ENCODE measurements at places on chromosomes 4 and X. TPM values are rescaled to one million over a fixed set of nuclear protein-coding genes. Genes with fewer than 3 reads are reported as not detected.
A peak's percentile ranks its signal among the peaks of the same experiment; 100 is the strongest.

DNA sequence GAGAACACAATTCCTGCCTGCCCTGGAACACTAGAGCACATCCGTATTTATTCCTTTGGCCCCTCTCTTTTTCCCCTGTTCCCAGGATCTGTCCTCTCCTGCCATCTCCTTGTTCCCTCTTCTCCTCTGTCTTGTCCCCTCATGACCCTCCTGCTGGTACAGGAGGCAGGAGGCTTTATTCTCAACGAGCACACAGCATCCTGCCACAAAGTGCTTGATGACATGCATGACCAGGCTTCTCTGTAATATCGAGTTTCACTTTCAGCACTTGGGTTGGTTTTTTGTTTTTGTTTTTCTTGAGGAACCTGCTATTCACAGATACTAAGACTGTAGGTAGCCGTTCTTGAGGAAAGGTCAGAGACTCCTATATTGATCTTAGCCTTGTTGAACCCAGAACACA, 35.3 kb downstream of the NALF2 start:
- H3K36me3 ChIP-seq: no peaks in the 10 kb centered on the region
- peaks cover 2% of the 10 kb centered on the region for H3K27me3 ChIP-seq

DNA sequence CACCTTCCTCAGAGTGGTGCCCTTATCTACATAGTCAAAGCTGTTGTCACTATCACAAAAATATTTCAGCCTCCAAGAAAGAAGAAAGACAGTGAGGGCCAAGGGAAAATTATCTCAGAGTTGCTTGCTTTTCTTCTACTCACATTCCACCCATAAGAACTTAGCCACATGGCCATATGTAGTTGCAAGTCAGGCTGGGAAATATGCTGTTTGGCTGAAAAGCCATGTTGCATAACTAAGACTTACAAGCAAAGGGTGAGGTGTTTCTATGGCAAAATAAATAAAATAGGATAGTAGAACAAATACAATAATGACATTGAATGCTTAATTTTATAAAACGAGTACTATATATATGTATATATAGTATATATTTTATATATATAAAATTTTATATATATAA, 365.9 kb upstream of the PABPC4L start:
- H3K27ac ChIP-seq: no peak overlapping the region
- H3K4me3 ChIP-seq: no peak overlapping the region
- H3K36me3 ChIP-seq: no peaks in the 10 kb centered on the region
- no peaks in the 10 kb centered on the region for H3K4me1 ChIP-seq
- H3K27me3 ChIP-seq: no peaks in the 10 kb centered on the region
- DNase-seq: no peak

DNA sequence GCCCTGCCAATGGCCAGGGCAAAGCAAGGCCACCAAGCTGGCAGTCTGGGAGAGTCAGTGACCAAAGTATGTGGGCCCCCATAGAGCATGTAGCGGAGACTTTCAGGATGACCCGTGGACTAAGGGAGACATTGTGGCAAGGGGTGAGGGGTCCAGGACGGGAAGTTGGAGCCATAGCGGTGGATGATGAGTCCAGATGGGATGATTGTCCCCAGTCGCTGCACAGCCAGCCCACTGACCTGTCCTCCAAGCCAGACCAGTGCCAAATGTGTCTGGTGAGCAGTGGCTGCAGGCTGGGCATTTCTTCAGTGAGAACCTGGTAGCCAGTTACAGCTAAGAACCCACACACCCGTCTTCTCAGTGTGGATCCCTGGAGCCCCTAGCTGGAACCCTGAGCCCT, 34.3 kb downstream of the ZNF185 start:
- H3K27ac ChIP-seq: no peak overlapping the region
- H3K36me3 ChIP-seq: no peaks in the 10 kb centered on the region
- DNase-seq: no peak
- no peak overlapping the region for H3K4me3 ChIP-seq

Gene XG
- not detected for total RNA-seq

DNA sequence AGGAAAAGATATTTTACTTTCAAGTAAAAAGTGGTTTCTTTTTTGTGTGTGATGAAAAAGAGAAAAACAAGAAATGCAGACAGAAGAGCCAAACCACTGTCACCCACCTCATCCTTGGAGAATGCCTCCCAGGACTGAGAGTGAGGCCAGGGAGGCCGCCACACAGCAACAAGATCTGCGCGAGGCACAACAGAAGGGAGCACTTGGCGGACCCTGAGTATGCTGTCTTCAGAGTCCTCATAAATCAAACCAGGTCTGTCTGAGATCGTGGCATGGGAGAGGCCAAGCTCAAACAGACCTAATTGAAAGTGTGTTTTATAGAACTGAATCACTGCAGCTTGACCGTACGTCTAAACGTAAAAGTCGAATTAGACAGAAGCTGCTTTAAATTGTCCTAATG, 134.3 kb upstream of the VCX2 start:
- H3K4me1 ChIP-seq: no peaks in the 10 kb centered on the region
- H3K27ac ChIP-seq: no peak overlapping the region
- no peaks in the 10 kb centered on the region for H3K36me3 ChIP-seq

DNA sequence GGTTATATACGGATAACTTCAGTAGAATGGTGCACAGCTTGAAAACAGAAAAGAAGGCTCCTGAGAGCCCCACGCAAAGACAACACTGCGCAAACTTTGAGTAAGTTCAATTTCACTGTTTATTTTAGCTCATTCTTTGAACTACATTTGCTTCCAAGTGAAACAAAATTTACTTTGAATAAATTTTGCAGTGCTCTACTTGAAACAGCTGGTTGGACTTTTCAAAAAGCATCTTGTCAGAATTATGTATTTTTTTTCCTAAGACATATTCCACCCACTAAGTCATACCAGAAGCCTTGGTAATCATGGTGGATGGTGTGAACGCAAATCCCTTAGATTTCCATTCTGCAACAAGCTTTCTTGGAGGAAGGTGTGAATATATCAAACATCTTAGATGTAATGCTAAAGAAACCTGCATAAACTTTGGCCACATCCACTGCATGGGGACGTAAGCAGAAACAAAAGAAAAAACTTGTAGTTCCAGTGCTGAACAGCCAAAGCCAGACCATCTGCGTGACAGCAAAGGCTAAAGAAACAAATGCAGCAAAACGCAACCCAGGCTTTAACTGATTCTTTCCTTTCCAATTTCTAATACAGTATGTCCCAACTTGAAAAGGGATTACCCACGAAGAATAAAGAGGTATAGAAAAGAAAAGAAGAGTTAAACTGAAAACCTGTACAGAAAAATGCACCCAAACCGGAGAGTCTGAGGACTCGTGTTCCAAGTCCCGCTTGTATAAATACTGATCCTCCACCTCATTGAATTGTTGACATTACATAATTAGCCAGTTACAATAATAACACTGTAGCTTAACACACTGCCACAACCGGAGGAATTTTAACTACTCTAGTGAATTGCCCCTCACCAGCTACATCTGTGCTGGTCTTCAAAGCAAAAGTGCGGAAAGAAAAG, 90.9 kb downstream of the SH3RF1 start:
- H3K4me3 ChIP-seq: no peak overlapping the region
- H3K36me3 ChIP-seq: no peaks in the 10 kb centered on the region
- no peaks in the 10 kb centered on the region for H3K4me1 ChIP-seq
- DNase-seq: no peak
- no peaks in the 10 kb centered on the region for H3K27me3 ChIP-seq

GRCh38 chr4:5052726-5053425, 1.6 kb downstream of the STK32B start:
- H3K4me1 ChIP-seq: peaks cover 8% of the 10 kb centered on the region
- DNase-seq: no peak
- H3K27me3 ChIP-seq: peaks cover 14% of the 10 kb centered on the region

Gene GYPB
- total RNA-seq: not detected

Gene PCYT1B
- total RNA-seq: 1.4 TPM

- H3K27me3 ChIP-seq: no peaks in the 10 kb centered on the region
- no peaks in the 10 kb centered on the region for H3K36me3 ChIP-seq
- H3K27ac ChIP-seq: no peak overlapping the region
- DNase-seq: no peak
- H3K4me1 ChIP-seq: no peaks in the 10 kb centered on the region
- no peak overlapping the region for H3K4me3 ChIP-seq
Observed at GRCh38 chr4:31655328-31655727, 935.2 kb downstream of the PCDH7 start.

Gene MAGEA2B
- not detected for total RNA-seq

Gene OTUD6A
- total RNA-seq: not detected

GRCh38 chrX:70129816-70130215, 3.4 kb upstream of the IGBP1 start:
- DNase-seq: no peak
- no peak overlapping the region for H3K27ac ChIP-seq
- H3K36me3 ChIP-seq: no peaks in the 10 kb centered on the region
- H3K4me1 ChIP-seq: peaks cover 6% of the 10 kb centered on the region
- H3K27me3 ChIP-seq: peaks cover 15% of the 10 kb centered on the region

GRCh38 chrX:22148565-22148964, 116.4 kb downstream of the PHEX start:
- no peak overlapping the region for H3K4me3 ChIP-seq
- no peaks in the 10 kb centered on the region for H3K4me1 ChIP-seq
- no peaks in the 10 kb centered on the region for H3K27me3 ChIP-seq

DNA sequence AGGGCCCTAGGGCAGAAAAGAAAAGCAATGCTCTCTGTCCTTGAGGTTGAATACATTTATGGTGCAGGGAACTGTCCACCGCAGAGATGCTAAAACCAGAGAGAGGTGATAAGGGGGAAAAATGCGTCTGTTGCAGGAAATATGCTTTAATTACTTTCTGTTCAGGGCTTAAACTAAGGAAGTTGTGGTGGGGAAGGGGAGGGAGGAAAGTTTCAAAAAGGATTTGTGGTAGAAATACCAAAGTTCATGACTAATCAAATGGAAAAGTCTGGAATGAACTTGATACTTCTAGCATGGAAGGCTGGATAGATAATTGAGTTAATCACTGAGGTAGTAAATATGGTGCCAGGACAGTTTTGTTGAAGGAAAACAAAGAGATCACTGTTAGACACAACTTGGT, 99.0 kb downstream of the ASB9 start:
- H3K4me3 ChIP-seq: no peak overlapping the region
- no peak overlapping the region for H3K27ac ChIP-seq
- peaks cover 9% of the 10 kb centered on the region for H3K27me3 ChIP-seq
- H3K4me1 ChIP-seq: no peaks in the 10 kb centered on the region

- no peak for DNase-seq
- no peak within 1 kb of the TSS for H3K27ac ChIP-seq
- peak within 1 kb of the TSS; percentile 43 for H3K4me3 ChIP-seq
Observed at GRCh38 chrX:77446908-77447652, at the start of gene FGF16. TSS of gene FGF16 (plus strand) at chrX:77447389. CDS start at chrX:77447675, 286 bp downstream.

DNA sequence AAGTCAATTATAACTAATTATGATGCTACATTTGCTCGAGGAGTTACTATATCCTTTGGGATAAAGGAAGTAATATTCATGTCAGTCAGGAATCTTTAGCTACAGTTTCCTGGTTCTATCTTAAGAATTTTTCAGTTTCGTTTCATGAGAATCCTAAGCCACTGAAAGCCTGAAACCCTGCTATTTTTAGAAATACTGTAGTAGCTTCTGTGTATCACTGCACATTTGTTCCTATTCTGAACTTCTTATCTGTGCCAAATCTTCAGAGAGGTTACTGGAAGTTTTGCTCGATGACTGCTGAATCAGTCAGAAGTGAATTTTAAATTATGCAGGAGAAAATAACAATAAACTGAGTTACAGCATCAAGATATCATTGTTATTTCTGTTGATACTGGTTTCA, 249.2 kb downstream of the TENM3 start:
- no peak overlapping the region for H3K27ac ChIP-seq
- no peak for DNase-seq
- H3K4me1 ChIP-seq: no peaks in the 10 kb centered on the region
- H3K36me3 ChIP-seq: no peaks in the 10 kb centered on the region
- H3K4me3 ChIP-seq: no peak overlapping the region
- no peaks in the 10 kb centered on the region for H3K27me3 ChIP-seq

DNA sequence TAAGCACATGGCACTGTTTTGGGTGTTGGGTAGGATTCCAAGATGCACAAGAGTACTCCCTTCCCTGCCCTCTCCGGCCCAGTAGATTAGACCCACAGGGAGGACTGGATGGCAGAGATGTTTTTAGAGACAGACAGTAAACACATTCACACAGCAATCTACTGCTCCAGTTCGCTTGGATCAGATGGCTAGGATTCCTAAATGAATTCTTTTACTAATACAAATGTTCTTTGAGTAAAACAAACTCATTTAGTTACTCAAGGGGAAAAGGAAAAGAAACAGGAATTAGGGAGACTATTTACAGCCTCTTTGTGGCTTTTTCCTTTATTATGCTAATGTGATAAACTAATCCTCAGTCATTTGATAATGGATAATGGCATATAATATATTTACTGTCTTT, 5.9 kb downstream of the SNX25 start:
- H3K4me1 ChIP-seq: peaks cover 28% of the 10 kb centered on the region
- DNase-seq: no peak
- H3K27ac ChIP-seq: no peak overlapping the region
- H3K4me3 ChIP-seq: no peak overlapping the region
- no peaks in the 10 kb centered on the region for H3K27me3 ChIP-seq

- H3K4me1 ChIP-seq: no peaks in the 10 kb centered on the region
- DNase-seq: no peak
- no peaks in the 10 kb centered on the region for H3K27me3 ChIP-seq
- H3K36me3 ChIP-seq: peaks cover 55% of the 10 kb centered on the region
Observed at GRCh38 chr4:159352609-159353008, 249.7 kb downstream of the RAPGEF2 start.

DNA sequence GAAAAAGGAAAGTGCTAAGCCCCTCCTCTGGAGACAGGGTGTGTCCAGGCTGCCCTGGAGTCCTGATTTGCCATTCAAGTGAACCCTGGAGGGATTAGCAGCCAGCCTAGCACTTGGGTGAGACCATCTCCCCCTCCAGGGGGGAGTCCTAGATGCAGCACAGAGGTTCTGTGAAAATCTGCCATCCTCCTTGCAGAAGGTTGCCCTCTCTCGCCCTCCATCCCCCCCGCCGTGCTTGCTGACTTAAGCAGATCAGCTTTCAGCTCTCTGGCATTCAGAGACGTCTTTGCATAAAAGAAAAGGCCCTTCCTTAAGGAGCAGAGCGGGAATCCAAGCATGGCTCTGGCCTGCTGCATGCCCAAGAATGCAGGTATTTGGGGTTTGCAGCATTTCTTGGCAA, 102.1 kb upstream of the SCML1 start:
- DNase-seq: no peak
- no peak overlapping the region for H3K27ac ChIP-seq
- H3K4me1 ChIP-seq: peaks cover 6% of the 10 kb centered on the region
- H3K36me3 ChIP-seq: no peaks in the 10 kb centered on the region
- H3K4me3 ChIP-seq: no peak overlapping the region
- peaks cover 4% of the 10 kb centered on the region for H3K27me3 ChIP-seq

Gene GAB3
- total RNA-seq: 4.2 TPM

GRCh38 chr4:185728893-185729292, 83.1 kb downstream of the SORBS2 start:
- peaks cover 6% of the 10 kb centered on the region for H3K36me3 ChIP-seq
- peaks cover 36% of the 10 kb centered on the region for H3K4me1 ChIP-seq
- H3K4me3 ChIP-seq: no peak overlapping the region
- H3K27me3 ChIP-seq: no peaks in the 10 kb centered on the region
